ENCODE measurements at places on chromosomes 5 and 9. TPM values are rescaled to one million over a fixed set of nuclear protein-coding genes. Genes with fewer than 3 reads are reported as not detected.

GRCh38 chr5:94072116-94072515 lies 330.7 kb upstream of the POU5F2 start:
- no peak overlapping the region for H3K27ac ChIP-seq
- H3K4me3 ChIP-seq, result no peak overlapping the region
- DNase-seq, result no peak
- H3K27me3 ChIP-seq, result no peaks in the 10 kb centered on the region
- H3K4me1 ChIP-seq, result no peaks in the 10 kb centered on the region

Gene SIMC1
- 33.0 TPM for total RNA-seq

DNA sequence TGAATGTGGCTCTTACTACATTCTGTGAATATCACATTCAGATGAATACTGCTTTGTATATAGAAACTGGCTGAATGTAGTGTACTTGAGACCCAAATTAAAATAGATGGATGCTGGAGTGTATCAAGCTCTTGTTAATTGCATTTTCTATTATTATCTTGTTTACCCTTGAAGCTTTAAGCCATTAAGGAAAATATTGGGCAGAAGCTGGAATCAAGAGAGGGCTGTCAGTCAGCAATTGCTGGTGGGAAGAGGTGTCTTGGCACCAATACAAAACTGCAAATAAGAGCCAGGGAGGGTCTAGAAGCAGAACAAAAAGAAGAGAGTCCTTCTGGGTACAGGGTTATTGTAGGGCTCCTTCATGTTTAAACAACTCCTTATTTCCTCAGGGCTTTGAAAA lies 38.8 kb downstream of the MUSK start:
- no peak for DNase-seq
- H3K36me3 ChIP-seq, result no peaks in the 10 kb centered on the region
- peaks cover 7% of the 10 kb centered on the region for H3K4me1 ChIP-seq
- H3K27me3 ChIP-seq, result peaks cover 10% of the 10 kb centered on the region

GRCh38 chr9:4463824-4464223 lies 26.4 kb upstream of the SLC1A1 start:
- no peaks in the 10 kb centered on the region for H3K27me3 ChIP-seq
- peaks cover 13% of the 10 kb centered on the region for H3K4me1 ChIP-seq
- H3K4me3 ChIP-seq, result no peak overlapping the region
- DNase-seq, result no peak
- no peak overlapping the region for H3K27ac ChIP-seq
- H3K36me3 ChIP-seq, result no peaks in the 10 kb centered on the region

GRCh38 chr5:102153003-102153759 lies 142.9 kb downstream of the SLCO4C1 start:
- no peak for DNase-seq
- peaks cover 10% of the 10 kb centered on the region for H3K4me1 ChIP-seq
- H3K27ac ChIP-seq, result peak overlapping the region; percentile 87
- H3K27me3 ChIP-seq, result no peaks in the 10 kb centered on the region
- no peaks in the 10 kb centered on the region for H3K36me3 ChIP-seq
